Trophoblast cell (in vitro differentiated cells and primary cell): ENCODE measurements at places on chromosomes 5 and 9.

GRCh38 chr9:32787816-32788215 lies 4.5 kb downstream of the TMEM215 start:
- DNase-seq, result no peak

DNA sequence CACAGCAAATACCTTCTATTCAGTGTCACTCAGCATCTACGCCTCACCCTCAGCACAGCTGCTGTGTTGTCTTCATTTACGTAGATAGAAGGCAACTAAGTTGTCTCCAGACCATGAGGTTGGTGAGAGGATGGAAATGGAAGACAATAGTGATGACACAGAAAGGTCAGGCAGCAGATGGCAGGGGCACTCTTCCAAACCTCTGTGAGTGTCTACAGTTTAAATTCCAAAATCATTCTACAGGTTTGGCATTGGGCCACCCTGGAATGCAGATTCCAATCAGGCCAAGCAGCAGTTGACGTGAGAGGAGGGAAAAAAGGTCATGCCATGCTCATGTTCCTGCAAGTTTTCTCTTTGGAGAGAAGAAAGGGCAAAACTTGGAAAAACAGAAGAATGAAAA lies 68.7 kb upstream of the ADAMTSL1 start:
- no peak for DNase-seq

- DNase-seq, result no peak
These were observed 419.4 kb downstream of the SEMA5A start for GRCh38 chr5:9126490-9126889.

GRCh38 chr5:136066661-136067271 lies 38.0 kb downstream of the TGFBI start:
- no peak for DNase-seq

DNA sequence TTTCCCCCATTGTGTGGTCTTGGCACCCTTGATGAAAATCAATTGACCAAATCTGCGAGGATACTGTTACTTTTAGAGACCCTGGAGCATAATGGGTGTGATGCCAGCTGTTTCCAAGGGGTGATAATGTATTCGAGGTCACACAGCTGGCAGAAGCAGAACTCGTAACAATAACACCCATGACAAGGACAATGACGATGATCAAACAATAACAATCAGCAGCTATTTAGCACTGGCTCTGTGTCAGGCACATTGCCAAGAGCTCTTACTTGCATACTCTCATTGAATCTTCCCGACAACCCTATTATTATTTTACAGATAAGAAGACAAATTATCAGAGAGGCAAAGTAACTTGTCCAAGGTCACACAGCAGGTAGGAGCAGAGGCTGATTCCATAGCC lies 223.7 kb upstream of the MSX2 start:
- DNase-seq, result no peak

GRCh38 chr5:29889051-29889450 lies 1304.4 kb upstream of the CDH6 start:
- no peak for DNase-seq

- no peak for DNase-seq
These were observed 549.9 kb upstream of the CYLC2 start for GRCh38 chr9:102445181-102445747.

DNA sequence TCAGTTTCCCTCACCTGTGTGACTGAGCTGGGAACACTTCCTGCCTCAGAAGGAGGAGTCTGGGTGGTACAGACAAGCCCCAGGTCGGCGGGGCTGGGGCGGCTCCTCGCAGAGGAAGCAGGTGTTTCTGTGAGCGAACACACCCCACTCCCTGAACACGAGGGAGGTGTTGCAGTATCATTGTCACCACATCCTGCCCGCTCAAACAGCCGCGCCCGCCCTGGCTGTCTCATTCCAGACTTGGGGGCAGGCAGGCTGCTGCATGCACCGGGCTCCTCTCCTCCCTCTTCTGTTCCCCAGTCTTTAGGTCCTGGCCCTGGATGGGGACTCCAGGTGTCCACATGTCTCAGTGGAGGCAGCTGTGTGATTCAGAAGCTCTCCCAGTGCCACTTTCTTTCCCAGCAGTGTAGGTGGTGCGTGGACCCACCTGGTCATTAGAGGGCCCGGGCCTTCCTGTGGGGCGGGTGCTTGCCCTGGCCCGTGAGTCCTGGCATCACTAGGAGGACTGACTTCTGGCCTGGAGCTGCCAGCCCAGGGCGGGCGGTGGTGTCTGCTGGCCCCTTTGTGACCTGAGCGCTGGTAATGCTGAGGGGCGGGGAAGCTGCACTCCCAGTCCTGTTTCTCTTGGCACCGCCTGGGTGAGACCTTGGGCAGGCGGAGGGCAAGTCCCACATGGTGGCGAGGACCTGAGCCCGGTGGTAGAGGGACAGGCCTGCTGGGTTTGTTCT lies 18.3 kb upstream of the PHYHD1 start:
- DNase-seq, result no peak

GRCh38 chr5:176851380-176851779 lies 41.0 kb downstream of the UNC5A start:
- no peak for DNase-seq

DNA sequence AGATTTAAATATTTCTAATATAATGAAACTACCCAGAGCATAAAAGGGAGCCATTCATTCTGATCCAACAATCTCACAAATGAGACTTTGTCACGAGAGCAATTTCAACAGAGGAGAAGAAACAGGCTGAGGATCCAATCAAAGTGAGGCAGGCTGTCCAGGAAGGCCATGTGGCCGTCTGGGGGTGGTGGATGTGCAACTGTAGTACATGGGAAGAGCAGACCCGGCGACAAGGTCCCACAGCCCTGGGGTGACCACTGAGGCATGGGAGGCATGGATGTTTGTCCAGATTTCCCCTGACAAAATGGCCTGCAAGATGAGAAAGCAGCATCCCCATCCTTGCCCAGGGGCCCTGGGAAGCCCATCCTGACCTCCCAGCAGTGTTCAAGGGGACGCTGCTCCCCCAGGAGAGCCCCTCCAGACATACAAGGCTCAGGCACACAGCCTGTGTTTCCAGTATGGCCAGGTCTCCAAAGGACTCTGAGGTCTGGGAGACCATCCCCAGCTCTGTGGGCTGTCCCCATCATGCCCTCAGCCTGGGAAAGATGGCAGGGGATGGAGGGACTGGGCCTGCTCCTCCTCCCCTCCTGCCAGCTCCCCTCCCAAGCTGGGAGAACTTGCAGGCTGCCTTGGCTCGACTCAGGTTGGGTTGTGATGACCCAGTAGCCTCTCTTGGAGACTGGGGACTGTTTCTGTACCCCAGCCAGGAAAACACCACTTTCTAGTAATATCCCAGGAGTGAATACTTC lies 27.5 kb upstream of the FCN2 start:
- no peak for DNase-seq

DNA sequence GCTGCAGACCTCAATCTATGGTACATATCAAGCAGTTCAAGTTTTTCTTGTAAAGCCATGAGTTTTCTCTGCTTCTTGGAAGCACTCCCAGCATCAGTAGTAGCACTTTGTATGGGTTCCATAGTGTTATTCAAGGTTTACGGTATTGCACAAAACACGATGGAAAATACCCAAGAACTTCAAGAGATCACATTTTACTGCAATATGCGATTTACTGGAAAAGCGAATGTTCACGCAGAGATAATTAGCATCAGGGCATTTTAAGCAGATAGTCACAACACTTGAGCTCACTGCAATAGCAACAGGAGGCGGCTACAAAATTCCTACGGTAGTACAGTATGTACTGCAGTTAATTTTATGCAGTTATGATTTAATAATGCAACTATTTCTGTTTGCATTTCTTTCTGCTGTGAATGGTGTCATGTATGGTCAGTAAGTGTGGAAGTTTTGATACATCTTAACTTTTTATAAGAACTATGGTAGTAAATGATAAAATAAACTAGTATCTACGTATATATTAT lies 200.8 kb downstream of the SMARCA2 start:
- DNase-seq, result no peak

- no peak for DNase-seq
These were observed 356.5 kb downstream of the PRELID2 start for GRCh38 chr5:145478651-145479050.

DNA sequence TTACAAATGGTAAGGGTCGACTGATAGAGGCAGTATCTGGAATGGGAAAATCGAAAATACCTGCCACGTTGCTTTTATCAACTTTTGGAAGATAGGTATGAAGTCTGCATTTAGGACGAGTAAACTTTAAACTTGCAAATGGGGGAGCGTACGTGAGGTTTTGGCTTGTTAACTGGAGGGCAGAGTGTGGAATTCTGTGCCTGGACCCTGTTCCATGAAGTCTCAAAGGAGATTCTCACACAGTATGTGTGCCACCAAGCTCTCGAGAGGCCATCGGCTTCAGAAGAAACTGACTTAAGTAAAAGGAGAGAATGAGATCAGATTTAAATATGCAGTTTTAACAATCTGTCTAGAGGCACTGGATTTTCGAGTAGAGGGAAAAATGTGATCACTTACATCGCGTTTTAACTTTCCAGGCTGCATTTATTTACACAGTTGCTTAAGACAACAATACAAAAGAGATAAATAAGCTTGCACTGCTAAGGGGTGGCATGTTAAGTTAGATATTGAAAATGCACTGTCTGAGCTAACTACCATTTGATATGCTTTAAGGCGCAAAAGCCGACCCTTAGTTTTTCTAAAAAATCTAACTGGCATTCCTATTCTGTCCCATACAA lies 401.6 kb downstream of the EBF1 start:
- DNase-seq, result no peak

- DNase-seq, result no peak
These were observed 256.0 kb downstream of the TMEM167A start for GRCh38 chr5:82820961-82821845.

DNA sequence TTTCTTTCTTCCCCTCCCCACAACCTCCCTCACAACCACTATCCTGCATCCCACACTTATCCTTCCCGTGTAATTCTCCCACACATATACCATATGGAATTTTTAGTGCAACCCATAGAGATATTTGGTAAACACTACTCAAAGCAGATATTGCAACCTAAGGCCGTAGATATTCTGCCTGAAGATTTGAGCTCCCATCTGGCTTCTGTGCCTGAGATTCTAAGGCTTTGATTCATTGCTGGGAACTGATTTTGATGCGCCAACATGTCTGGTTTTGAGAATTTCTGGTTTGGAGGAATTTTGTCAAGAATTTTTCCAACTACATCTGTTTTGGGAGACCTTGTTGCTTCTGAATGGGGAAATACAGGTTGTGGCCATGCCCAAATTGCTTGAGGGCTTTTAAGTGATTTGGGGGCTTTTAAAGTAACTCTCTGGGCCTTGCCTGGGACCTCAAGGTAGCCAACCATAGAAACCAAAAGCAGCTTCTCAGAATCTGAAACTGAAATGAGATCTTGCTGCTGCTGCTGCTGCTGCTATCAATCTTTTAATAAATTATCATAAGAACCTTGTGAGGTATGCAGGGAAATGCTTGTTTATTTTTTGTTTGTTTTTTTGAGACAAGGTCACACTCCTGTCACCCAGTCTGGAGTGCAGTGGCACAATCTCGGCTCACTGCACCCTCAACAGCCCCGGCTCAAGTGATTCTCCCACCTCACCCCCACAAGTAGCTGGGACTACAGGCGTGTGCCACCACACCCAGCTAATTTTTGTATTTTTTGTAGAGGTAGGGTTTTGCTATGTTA lies 36.2 kb downstream of the PLAC8L1 start:
- DNase-seq, result no peak

DNA sequence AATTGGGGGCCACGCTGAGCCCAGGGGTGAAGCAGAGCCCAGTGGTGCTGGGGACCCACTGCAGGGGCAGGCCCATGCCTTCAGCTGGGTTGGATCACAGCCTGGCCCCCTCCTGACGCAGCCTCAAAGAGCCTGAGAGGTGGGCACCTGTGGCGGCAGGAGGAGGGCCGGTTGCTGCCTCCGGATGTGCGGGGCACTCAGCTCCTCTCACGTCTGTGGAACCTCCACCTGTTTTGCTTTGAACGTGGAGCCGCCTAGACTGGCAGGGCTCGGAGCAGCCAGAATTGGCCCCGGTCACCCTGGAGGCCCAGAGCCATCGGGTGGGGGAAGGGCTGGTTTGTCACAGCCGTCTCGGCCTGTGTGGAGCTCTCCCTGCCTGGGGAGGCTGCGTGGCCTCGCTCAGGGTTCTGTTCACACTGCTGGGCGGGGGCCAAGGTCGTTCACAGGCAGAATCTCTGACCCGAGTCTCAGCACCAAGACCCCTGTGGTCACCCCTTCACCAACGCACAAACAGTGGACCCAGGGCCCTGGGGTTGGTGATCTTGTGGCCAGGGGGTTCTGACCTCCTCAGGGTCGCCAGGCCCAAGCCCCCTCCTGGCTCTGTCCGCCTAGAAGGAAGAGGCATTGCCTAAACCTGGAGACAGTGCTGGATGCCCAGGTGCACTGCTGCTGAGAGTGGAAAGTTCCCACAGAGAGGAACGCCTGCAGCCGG lies 9.2 kb upstream of the SLC9A3 start:
- DNase-seq, result no peak

- no peak for DNase-seq
These were observed 71.8 kb downstream of the AK8 start for GRCh38 chr9:132806306-132806705.

DNA sequence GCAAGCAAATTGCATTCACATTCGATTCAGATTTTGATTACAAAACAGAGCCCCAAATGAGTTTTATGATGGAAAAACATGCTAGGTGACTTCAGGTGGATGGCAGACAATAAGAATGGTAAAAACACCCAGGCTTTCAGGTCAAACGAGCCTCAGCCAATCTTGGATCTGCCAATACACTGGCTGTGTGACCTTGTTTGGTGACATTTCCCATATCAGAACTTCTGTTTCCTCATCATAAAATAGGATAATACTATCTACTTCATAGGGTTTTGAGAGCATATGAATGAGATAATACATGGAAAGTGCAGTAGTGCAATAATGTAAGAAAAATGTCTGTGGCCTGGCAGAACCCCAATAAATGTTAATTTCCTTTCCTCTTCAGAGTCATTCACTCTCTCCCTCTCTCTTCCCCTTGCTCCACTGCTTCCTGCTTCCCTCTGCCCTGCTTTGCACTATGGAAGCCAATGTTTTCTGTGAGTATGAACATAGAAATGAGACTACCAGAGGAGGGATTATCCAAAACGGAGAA lies 54.7 kb downstream of the SH3RF2 start:
- no peak for DNase-seq

DNA sequence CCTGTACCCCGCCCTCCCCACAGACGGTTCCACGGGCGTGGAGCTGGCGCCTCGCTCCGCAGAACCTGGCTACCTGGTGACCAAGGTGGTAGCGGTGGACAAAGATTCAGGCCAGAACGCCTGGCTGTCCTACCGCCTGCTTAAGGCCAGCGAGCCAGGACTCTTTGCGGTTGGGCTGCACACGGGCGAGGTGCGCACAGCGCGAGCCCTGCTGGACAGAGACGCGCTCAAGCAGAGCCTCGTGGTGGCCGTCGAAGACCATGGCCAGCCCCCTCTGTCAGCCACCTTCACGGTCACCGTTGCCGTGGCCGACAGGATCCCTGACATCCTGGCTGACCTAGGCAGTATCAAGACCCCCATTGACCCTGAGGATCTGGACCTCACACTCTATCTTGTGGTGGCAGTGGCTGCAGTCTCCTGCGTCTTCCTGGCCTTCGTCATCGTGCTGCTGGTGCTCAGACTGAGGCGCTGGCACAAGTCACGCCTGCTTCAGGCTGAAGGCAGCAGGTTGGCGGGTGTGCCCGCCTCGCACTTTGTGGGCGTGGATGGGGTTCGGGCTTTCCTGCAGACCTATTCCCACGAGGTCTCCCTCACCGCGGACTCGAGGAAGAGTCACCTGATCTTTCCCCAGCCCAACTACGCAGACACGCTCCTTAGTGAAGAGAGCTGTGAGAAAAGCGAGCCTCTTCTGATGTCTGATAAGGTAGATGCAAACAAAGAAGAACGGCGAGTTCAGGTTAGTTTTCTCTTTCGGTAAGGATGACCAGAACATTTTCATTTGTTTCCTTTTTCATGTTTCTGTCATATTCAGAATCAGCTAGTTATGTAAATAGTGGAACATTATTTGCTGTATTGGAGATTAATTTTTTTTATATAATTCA lies 2.3 kb downstream of the PCDHGA5 start:
- DNase-seq, result no peak
